ENCODE measurements at places on chromosomes 3 and 15. TPM values are rescaled to one million over a fixed set of nuclear protein-coding genes. Genes with fewer than 3 reads are reported as not detected.

CCDC39 gene
- not detected for total RNA-seq

GOLGA6L9 gene
- 3.0 TPM for total RNA-seq

PTPRG gene
- 3.2 TPM for total RNA-seq

TRIM42 gene
- not detected for total RNA-seq

ESYT3 gene
- total RNA-seq: 0.54 TPM

GRIP2 gene
- 0.52 TPM for total RNA-seq

MUC4 gene
- total RNA-seq: not detected

SGO1 gene
- total RNA-seq: 14.2 TPM

NAA80 gene
- 6.1 TPM for total RNA-seq

PPARG gene
- 34.3 TPM for total RNA-seq

SCG5 gene
- 2.3 TPM for total RNA-seq

ZNF770 gene
- 14.6 TPM for total RNA-seq

CLRN1 gene
- total RNA-seq: not detected

SSUH2 gene
- 0.90 TPM for total RNA-seq

DAPK2 gene
- total RNA-seq: 3.9 TPM

NTRK3 gene
- total RNA-seq: 27.5 TPM

TGFBR2 gene
- 51.5 TPM for total RNA-seq

EPHA3 gene
- not detected for total RNA-seq

ERICH6 gene
- not detected for total RNA-seq

ALPK3 gene
- 0.31 TPM for total RNA-seq

EFCC1 gene
- not detected for total RNA-seq

NXPE3 gene
- 24.6 TPM for total RNA-seq

TIMP4 gene
- 10.8 TPM for total RNA-seq

GOLGA8T gene
- 1.6 TPM for total RNA-seq

TMC3 gene
- not detected for total RNA-seq

RNF13 gene
- total RNA-seq: 33.2 TPM

C3orf20 gene
- total RNA-seq: not detected

AMT gene
- 0.26 TPM for total RNA-seq

COL6A5 gene
- total RNA-seq: not detected

GPR149 gene
- total RNA-seq: not detected

FAM81A gene
- 14.8 TPM for total RNA-seq

CKMT1A gene
- total RNA-seq: 3.9 TPM

RSRC1 gene
- total RNA-seq: 33.0 TPM

OR5K2 gene
- total RNA-seq: not detected

ARPP19 gene
- 115 TPM for total RNA-seq

OR4F6 gene
- total RNA-seq: not detected

CCDC54 gene
- not detected for total RNA-seq

SI gene
- not detected for total RNA-seq

FAM107A gene
- total RNA-seq: 0.13 TPM

HRH1 gene
- 7.8 TPM for total RNA-seq

ASB14 gene
- not detected for total RNA-seq

P2RY13 gene
- not detected for total RNA-seq

ARIH2 gene
- total RNA-seq: 61.1 TPM

DNAH12 gene
- total RNA-seq: not detected

TMEM207 gene
- not detected for total RNA-seq

WDR72 gene
- 6.1 TPM for total RNA-seq

LMCD1 gene
- total RNA-seq: 59.3 TPM

PLCH1 gene
- total RNA-seq: 0.94 TPM

SLC24A5 gene
- total RNA-seq: not detected

ZXDC gene
- 4.9 TPM for total RNA-seq

FBXL22 gene
- 0.32 TPM for total RNA-seq

GOLGA8H gene
- total RNA-seq: 1.2 TPM

IGSF11 gene
- total RNA-seq: 4.4 TPM

SCAANT1 gene
- total RNA-seq: not detected

MYZAP gene
- total RNA-seq: 0.74 TPM

TMEM158 gene
- total RNA-seq: 19.7 TPM

GOLGA8O gene
- 0.21 TPM for total RNA-seq

DNAH1 gene
- 0.89 TPM for total RNA-seq

CISH gene
- 0.65 TPM for total RNA-seq

ZIC1 gene
- total RNA-seq: not detected

Measured in A549 treated with ZK216348 at 1 μM for 4 hours (cell line).